ENCODE measurements at places on chromosomes 6 and 20.

GRCh38 chr6:142947714-142948480 is 2.9 kb upstream of the HIVEP2 start:
- no peak for DNase-seq

- DNase-seq = no peak
These were observed 193.6 kb downstream of the PTPRT start for GRCh38 chr20:42996141-42996540.

DNA sequence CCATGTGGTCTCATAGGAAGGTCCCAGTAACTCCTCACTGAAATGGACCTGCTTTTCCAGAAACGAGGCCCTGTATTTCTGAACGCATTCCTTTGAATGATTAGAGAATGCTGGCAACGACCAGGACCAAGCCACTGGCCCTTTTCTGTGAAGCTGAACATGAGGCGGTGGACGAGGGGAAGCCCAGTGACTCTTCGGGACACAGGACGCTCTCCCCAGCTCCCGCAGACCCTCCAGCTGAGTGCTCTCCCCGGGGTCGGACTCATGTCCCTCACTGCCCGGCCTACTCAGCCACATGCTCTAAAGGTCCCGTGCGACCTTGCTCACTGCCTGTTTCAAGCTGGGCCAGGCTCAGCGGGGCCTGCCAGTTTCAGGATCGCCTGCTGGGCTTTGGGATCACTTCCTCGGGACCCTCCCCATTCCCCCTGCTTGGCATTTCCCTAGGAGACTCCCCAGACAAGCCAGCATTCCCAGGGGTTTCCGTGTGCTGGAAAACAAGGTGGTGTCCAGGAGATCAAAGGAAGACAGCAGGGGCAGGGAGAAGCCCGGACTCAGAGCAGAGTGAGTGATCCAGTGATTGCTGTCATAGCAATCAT is 2.6 kb upstream of the CST9 start:
- no peak for DNase-seq

- no peak for DNase-seq
These were observed 5.2 kb upstream of the CNR1 start for GRCh38 chr6:88171312-88171711.

- DNase-seq = no peak
These were observed 24.1 kb upstream of the MYLIP start for GRCh38 chr6:16104624-16105433.

DNA sequence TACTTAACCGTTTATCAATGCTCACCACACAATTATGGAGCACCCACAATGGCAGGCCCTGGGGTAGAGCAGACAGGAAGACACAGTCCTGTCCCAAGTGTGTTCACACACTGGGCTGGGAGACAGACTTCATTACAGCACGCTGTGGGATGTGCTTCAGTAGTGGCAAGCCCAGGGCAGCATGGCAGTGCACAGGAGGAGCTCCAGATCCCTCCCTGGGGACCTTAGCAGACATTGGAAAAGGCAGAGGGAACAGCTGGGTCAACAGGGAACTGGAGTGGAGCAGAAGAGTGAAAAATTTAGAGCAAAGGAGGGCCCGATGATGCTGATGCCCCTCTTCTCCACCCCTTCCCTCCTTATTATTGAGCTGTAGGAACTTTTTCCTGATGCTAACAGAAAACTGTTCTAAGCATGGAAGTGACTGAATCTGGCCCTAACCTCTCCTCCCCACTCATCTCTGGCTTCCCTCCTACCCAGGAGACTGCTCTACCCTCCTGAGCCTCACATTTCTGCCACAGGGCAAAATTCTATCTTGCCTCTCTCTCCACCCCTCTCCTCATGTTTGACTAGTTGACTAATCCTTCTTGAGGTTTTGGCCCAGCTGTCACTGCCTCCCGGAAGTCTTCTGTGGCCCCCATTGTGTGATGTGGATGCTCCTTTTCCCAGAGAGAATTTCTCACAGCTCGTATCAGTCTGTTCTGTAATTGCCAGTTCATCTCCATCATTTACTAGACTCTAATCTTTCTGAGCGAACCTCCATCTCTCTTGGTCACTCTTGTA is 41.3 kb upstream of the NOP56 start:
- DNase-seq = no peak

- DNase-seq = no peak
These were observed 20.0 kb downstream of the SULF2 start for GRCh38 chr20:47765271-47765670.

DNA sequence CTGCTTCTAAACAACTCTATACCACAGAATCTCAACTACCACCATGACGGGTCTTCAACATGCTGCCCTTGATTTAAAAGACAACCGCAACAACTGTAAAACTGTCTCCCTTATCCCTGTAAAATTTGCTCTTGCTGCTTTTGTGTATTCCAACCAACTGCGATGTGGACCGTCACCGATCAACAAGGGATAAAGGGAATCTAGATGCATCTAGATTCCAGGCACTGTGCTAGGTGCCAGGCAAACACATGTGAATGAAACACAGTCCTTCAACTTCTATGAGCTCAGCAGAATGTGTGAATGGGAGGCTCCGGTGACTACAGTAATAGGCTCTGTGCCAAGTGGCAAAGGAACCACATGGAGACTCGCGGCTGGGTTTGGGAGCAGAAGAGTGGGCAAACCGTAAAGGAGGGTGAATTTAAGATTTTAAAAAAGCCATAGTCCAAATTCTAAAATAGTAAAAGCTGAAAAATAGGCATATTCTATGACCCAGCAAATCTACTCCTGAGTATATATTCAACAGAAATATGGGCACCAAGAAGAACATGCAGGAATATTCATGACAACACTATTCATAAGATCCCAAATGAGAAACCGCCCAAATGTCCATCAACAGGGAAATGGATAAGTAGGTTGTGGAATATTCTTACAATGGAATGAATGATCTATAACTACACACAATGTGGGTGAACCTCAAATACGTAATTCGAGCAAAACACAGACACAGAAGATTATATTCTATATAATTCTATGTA is 3.7 kb upstream of the PRND start:
- no peak for DNase-seq

GRCh38 chr6:131823276-131823902 is 15.6 kb downstream of the ENPP1 start:
- peak; percentile 31 for DNase-seq

DNA sequence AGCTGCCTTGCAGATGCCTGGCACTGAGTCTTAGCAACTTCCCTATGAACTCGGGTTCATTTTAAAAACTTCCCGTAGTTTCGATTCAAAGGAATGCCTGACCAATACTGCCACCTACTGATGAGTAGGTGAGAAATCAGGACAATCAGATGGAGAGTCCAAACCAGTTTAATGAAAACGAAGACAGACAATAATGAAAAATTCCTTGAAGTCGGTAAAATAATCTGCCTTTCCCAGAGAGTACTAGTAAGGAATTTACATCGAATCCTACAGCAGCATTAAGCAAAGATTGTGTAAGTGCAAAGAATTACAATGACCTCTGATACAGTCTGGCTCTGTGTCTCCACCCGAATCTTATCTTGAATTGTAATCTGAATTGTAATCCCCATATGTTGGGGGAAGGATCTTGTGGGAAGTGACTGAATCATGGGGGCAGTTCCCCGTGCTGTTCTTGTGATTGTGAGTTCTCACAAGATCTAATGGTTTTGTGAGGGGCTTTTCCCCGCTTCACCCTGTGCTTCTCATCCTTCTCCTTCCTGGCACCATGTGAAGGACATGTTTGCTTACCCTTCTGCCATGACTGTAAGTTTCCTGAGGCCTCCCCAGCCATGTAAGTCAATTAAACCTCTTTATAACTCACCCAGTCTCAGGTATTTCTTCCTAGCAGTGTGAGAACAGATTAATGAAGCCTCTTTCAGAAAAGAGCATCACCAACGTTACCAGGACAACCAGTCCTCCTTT is 134.4 kb downstream of the ARHGAP18 start:
- DNase-seq = peak; percentile 62

- DNase-seq = no peak
These were observed 61.8 kb upstream of the PLEKHG1 start for GRCh38 chr6:150537893-150538292.

- DNase-seq = no peak
These were observed 19.9 kb upstream of the DEK start for GRCh38 chr6:18284261-18284660.

DNA sequence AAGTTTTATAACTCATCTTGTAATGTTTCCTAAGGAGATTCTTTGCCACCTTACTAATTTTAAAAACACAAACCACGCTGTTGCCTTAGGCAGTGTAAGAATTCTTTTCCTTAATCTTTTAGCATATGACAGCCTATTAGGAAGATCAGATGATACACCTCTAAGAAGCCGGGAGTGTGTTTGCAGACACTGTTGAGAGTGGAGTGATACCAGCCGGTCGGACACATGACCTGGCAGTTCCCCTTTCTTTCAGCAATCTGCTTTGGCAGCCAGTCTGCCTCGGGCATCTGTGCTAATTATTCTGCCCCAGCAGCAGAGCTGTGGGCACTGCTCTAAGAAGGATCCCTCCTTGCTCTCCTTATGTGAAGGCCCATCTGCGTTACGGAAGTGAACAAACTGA is 50.9 kb downstream of the PLCB4 start:
- DNase-seq = peak; percentile 27

- DNase-seq = peak; percentile 49
These were observed 65.0 kb upstream of the IFNGR1 start for GRCh38 chr6:137283940-137284810.

- no peak for DNase-seq
These were observed 307.5 kb downstream of the DHX35 start for GRCh38 chr20:39269493-39270217.

DNA sequence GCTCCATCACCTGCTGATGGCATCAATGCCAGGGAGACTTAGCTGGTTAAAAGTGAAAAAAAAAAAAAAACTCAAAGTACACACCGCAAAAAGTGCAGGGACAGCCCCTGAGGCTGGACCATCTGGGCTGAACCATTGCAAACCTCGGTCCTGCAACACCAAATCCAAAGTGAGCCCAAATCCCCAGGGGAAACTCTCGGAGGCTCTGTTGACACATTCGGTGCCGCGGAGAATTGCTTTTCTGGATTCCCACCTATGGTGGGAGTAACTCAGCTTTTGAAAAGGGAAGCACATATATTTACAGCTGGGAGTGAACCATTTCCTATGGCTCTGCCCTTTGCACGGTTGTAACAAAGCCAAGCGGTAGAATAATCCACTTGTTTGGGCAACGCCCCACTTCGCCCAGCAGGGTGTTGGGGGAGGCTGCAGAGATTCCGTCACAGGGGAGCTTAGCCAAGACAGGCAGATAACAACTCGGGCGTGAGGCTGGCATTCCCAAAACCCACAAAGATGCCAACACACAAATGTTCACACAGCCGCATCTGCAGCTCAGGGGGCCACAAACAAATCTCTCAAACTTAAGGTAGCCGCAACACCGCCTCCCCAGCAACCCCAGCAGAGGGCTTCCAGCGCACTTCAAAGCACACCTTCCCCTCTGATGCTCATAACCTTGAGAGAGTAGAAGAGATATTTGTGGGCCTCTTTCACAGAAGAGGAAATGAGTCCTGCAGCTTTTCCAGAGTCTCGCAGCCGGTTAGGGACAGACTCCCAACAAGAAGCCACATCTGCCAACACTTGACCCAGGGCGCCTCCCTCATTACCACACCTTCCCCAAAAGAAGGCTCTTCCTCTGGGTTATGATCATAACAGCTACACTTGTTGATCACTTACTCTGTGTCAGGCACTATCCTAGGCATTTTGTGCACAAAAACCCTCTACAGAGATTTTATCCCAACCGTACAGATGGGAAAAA is 11.4 kb downstream of the ZC3H12D start:
- DNase-seq = peak; percentile 26

DNA sequence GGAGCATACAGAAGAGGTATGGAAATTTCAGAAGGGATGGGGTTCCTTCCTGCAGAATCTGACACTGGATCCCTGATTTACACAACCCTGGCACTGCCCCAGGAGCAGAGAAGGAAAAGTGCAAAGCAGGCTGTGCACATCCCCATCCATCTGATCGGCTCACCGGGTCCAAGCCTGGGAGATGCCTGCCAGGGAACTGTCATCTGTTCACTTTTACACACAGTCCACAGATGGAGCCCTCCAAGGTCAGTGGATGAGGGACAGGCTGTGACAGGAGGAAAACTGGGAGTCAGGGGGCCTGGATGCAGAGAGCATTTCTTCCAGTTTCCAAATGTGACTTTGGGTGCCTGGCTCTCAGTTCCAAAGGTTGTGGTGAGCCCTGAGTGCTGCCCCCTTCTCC is 11.0 kb upstream of the SYNDIG1 start:
- DNase-seq = no peak

- DNase-seq = no peak
These were observed 39.3 kb downstream of the TSBP1 start for GRCh38 chr6:32332433-32332832.

- DNase-seq = no peak
These were observed 114.1 kb upstream of the SNX9 start for GRCh38 chr6:157708933-157709332.

- no peak for DNase-seq
These were observed 215.8 kb upstream of the CDYL start for GRCh38 chr6:4560221-4561077.

GRCh38 chr6:109197061-109197460 is 101.8 kb downstream of the CEP57L1 start:
- no peak for DNase-seq

DNA sequence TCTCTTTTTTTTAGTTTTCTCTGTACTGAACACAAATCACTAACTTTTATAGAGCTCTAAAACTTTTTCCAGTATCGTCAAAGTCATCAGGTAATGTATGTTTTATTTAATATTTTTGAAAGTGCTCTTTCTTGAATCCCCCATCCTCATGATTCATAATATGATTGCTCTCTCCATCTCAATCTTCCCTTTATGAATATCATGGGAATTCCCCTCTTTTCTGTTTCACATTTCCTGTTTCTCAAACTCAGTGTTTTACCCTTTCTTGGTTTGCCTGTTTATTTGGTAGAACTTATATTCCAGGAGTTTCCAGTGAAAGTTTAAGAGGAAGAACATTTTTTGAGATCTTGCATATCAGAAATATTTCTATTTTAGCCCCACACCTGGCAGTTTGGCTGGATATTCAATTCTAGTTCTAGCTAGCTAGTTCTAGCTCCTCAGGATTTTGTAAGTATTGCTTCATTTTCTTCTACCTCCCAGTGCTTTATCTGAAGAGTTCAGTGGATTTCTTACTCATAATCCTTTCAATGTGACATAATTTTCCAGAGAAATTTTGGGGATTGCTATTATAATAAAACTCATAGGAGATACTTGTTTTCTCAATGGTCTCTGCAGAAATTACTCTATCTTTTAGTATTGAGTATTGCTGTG is 6.1 kb upstream of the C6orf58 start:
- no peak for DNase-seq

DNA sequence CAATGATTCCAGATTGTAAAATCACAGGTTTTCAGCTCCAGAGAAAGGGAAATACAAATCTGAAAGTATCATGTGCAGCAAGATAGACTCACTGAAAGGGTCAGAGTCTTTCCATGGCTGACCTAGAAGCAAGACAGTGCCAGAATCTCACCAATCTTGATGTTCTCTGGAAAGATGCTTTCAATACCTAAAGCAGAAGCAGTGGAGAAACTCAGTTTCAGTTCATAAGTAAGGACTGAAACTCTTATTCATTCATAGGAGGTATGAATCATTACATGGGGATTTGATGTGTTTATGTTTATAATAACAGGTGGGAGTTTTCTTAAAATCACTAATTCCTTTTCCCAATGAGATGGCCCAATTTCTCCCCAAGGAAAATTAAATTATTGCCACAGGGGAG is 42.5 kb downstream of the SLC2A12 start:
- DNase-seq = no peak

Data from fibroblast of skin of back (primary cell).